Hematopoietic multipotent progenitor cell (in vitro differentiated cells): ENCODE measurements at places on chromosomes 3 and 15. TPM values are rescaled to one million over a fixed set of nuclear protein-coding genes. Genes with fewer than 3 reads are reported as not detected.

The STRA6 gene
- total RNA-seq, result under 0.01 TPM

GRCh38 chr3:16801698-16802097, 83.1 kb upstream of the PLCL2 start:
- no peak for DNase-seq

The CELF6 gene
- total RNA-seq, result 0.54 TPM

DNA sequence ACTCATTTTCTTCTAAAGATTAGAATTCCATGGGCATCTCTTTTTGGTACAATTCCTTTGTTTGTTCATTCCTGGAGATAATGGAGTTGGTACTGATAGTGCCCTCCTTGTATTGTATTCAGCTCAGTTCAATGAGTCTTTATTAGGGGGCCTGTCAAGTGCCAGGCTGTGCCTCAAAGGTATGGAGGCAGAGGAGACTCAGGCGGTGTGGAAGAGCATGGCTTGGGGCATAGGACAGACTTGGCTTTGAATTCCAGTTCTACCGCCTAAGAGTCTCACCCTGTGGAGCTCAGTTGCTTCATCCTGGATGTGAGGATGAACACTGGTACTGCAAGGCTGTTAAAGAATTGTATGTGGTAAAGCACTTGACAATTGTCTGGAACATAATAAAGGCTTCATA, 196.6 kb upstream of the IL12A start:
- no peak for DNase-seq
